ENCODE measurements at places on chromosomes 1 and 21.

- no peak for DNase-seq
Measured at GRCh38 chr1:109649491-109649914, 6.4 kb upstream of the GSTM4 start.

DNA sequence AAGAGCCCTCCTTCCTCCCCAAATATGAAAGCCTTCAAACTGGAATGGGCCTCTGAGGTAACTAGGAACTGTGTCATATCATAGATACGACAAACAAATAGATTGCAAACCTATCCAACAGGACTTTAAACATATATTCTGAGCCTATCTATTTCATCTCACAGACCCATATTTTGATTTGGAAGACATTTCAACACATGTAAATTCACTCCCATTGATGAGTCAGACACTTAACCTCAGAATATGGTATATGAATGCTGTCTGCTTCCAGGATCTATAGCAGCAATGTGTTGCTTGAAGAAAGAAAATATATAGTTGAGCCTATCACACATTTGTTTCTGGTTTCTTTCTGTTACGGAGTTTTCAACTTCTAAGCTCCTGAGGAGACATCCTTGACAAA is 221.9 kb upstream of the SAMSN1 start:
- no peak for DNase-seq

- DNase-seq, result no peak
Measured at GRCh38 chr1:19210772-19211549, 895 bp upstream of the UBR4 start.

GRCh38 chr1:158328426-158328825 is 2.9 kb downstream of the CD1B start:
- no peak for DNase-seq

- no peak for DNase-seq
Measured at GRCh38 chr1:44368471-44369151, 13.6 kb upstream of the ERI3 start.

GRCh38 chr1:80158771-80159170 is 1152.2 kb upstream of the ADGRL4 start:
- DNase-seq, result no peak
